Uterus (tissue), 4 donors: ENCODE measurements at places on chromosomes 6 and 20. TPM values are rescaled to one million over a fixed set of nuclear protein-coding genes. Genes with fewer than 3 reads are reported as not detected.

GRCh38 chr20:35020108-35020928 is 64.7 kb downstream of the MYH7B start:
- DNase-seq = no peak

DNA sequence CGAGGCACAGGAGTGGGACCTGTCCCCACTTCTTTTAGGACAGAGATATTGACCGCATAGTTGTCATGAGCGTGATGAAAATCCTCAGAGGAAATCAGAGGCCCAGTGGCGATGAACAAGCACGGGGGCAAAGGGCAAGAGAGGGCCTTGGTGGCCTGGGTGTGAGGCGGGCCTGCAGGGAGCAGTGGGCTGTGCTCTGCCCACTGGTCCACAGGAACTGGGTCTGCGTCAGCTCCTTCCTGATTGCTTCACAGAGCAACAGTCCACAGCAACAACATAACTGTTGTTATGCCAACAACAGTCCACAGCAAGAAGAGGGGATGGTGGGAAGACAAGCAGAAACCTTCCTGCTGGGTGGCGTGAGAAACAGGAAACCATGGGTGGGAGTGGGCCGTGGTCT is 335.6 kb downstream of the ZFAND3 start:
- no peak for DNase-seq

GRCh38 chr6:23170049-23170448 is 600.7 kb downstream of the HDGFL1 start:
- DNase-seq = no peak

GRCh38 chr20:15812696-15813095 is 760.6 kb downstream of the KIF16B start:
- DNase-seq = no peak

- DNase-seq = no peak
These were observed 11.4 kb downstream of the RIPK1 start for GRCh38 chr6:3079682-3080081.

DNA sequence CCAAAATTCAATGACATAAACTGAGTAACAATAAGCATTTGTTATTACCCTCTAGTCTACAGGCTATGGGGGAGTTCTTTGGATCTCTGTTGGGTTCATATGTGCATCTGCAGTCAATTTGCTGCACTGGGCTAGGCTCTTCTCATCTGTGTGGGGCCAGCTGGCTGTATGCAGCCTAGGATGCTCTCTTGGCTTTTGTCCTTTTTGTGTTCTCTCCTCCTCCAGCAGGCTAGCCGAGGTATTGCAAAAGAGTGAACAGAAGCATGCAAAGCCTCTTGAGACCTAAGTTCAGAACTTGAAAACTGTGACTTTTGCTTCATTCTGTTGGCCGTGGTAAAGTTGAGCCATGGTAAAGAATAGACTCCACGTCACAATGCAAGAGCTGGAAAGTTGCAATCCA is 62.8 kb upstream of the FOXO3 start:
- no peak for DNase-seq

DNA sequence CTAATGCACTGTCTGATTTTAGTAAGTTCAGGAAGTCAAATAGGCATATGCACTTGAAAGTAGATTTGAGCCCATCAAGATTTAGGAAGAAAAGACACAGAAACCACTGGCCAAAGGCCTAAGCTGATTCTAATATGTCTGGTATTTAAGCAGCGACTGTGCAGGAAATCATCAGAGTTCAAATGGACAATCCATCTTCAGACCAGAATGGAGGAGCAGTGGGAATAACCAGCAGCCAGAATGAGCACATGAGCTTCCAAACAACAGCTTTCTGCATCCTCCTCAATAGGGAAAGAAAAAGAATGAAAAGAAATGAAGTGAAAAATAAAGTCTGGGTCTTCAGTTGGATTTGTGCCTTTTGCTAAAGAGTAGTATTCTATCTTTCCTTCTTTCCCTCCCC is 50.6 kb downstream of the SOD2 start:
- no peak for DNase-seq

- DNase-seq = no peak
These were observed 46.1 kb downstream of the POU3F2 start for GRCh38 chr6:98880486-98880885.

DNA sequence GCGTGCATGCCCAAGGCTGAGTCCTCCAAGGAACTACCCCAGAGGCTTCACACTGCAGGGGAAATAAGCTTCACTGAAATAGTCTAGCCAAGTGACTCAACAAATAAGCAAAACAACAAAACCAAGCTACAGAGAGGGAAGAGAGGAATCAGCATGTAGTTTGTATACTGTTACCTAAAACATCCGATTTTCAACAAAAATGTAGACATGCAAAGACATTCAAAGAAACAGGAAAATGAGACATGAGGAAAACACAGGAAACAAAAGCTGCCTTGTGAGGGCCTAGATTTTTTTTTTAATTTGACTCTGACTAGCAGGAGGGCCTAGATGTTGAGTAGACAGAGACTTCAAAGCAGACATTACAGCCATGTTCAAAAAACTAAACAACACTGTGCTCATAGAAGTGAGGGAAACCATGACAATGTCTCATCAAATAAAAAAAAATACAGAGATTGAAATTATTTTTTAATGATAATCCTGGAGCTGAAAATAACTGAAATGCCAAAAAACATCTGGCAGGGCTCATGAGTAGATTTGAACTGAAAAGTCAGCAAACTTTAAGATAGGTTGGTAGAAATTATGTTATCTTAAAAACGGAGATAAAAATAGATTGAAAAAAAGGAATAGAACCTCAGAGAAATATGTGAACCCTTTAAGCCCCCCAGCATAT is 16.4 kb upstream of the KIF25 start:
- DNase-seq = no peak

The WFDC5 gene
- not detected for total RNA-seq

The KHDC1L gene
- not detected for total RNA-seq

The IL17A gene
- total RNA-seq = not detected

The ZGPAT gene
- 37.9 TPM for total RNA-seq

The PTPRA gene
- total RNA-seq = 80.6 TPM

The LCA5 gene
- total RNA-seq = 3.6 TPM

The MDFI gene
- total RNA-seq = 31.5 TPM
